ENCODE measurements at places on chromosomes 6 and 20.

- no peak for DNase-seq
These were observed 22.7 kb downstream of the PIM1 start for GRCh38 chr6:37192666-37193065.

DNA sequence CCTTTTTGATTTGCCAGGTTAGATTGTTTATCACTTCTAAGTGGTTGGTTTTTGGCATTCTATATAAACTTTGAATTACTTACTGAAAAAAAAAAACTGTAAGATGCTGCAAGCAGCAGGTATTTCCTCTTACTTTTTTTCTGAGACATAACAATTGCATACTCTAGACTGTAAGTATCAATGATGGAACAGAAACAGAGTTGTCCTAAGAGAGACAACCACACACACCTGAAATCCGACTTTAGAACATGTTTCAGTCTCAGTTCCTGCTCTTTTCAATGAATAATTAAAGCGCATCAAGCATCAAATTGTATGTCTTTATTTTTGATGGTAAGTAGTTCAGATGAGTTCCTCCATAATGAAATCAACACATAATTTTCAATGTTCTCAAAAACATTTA lies 105.3 kb upstream of the KHDRBS2 start:
- DNase-seq = no peak

DNA sequence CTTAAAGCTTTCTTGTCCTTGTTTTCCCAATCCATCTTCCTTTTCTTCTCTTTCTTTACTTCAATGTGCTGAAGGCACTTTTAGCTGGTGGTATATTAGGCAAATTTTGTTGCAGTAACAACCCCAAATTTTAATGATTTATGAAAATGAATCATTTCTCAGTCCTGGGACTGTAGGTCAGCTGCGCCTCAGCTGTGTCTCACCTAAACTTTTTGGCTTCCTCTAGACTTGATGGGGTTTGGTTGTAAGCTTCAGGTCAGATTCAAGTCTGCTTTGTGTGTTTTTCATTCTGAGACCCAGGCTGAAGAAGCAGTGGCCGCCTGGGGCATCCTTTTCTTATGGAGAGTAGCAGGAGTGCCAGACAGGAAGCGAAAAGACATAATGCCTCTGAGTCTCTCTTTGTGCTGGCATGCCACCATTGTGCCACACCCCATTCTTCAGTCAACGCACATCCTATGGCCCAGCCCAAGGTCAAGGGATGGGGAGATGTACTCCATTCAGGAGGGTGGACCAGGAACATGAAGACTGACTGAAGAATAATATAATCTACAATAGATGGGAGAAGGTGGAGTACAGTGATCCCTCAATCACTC lies 28.9 kb upstream of the CD83 start:
- DNase-seq = no peak

GRCh38 chr6:42984924-42985475 lies 630 bp downstream of the PPP2R5D start:
- DNase-seq = no peak

GRCh38 chr20:49976542-49976941 lies 6.2 kb upstream of the SNAI1 start:
- DNase-seq = no peak

- DNase-seq = peak; percentile 3
These were observed at the start of gene EYS for GRCh38 chr6:65707126-65707826. EYS (minus strand) TSS chr6:65707226; CDS start chr6:65495410, 211,816 bp downstream.

DNA sequence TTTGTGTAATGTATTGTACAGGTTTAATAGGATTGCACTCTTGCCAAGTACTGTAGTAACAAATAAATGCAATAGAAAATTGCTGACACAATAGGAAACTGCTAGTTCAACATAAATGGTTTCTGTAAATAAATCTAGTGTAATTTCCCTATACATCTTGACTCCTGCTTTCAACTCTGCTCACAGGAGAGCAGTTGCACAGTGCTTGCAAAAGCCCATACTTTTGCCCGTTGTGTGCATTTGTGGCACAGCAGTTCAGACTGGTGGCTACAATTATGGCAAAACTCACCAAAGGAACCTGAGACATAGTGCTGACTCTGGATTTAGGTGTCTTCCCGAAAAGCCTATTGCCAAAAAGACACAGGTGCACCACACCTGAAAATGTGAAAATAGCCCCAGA lies 953.3 kb upstream of the SLC35B3 start:
- no peak for DNase-seq

DNA sequence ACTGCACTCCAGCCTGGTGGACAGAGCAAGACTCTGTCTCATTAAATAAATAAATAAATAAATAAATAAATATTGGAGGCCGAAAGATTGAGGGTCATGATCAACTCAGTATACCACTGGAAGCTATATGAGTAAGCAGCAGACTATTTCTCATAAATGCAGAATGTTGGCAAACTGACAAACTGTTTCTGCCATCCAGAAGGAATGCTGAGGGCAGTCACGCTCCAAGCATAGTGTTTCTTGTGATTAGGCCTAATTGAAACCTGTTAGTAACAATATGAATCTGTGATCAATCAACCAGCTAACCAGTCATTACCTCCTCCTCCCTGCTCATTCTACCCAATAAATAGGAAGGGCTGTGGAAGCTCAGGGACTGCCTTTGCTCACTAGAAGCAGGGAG lies 15.2 kb upstream of the KCNK15 start:
- DNase-seq = no peak

GRCh38 chr20:24612799-24613775 lies 143.7 kb downstream of the SYNDIG1 start:
- DNase-seq = no peak

- no peak for DNase-seq
These were observed 16.4 kb downstream of the TRIM27 start for GRCh38 chr6:28907394-28907793.

GRCh38 chr6:337805-338368 lies 45.6 kb downstream of the DUSP22 start:
- DNase-seq = no peak

DNA sequence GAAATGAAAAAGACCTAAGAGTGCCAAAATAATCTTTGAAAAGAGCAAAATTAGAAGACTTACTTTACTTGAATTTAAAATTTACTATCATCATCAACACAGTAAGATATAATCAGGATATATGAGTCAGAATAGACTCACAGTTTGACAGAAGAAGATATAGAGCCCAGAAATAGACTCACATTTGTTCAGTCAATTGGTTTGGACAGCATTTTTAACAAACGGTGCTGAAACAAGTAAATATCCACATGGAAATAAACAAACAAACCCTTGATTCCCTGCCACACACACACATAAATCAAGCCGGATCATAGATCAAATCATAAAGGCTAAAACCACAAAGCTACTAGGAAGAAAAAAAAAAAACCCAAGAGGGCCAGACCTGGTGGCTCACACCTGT lies 291.1 kb downstream of the ADGRG6 start:
- no peak for DNase-seq

GRCh38 chr6:13813621-13814175 lies 659 bp downstream of the MCUR1 start:
- peak; percentile 26 for DNase-seq

GRCh38 chr20:25623225-25623735 lies 534 bp downstream of the NANP start:
- peak; percentile 22 for DNase-seq

- no peak for DNase-seq
These were observed 11.6 kb downstream of the TNFAIP3 start for GRCh38 chr6:137878486-137879285.

GRCh38 chr6:166629628-166630027 lies 2.6 kb upstream of the RPS6KA2 start:
- no peak for DNase-seq

GRCh38 chr20:8489094-8489883 lies 357.2 kb downstream of the PLCB1 start:
- DNase-seq = no peak

GRCh38 chr20:38243709-38244020 lies 16.9 kb downstream of the KIAA1755 start:
- DNase-seq = no peak

Data from NCI-H1092 (cell line).